ENCODE measurements at places on chromosomes 5 and 9.

- H3K27me3 ChIP-seq, result peaks cover 22% of the 10 kb centered on the region
- H3K36me3 ChIP-seq, result no peaks in the 10 kb centered on the region
- no peak overlapping the region for H3K4me3 ChIP-seq
Measured at GRCh38 chr5:170337045-170337733, 39.6 kb upstream of the LCP2 start.

GRCh38 chr5:135839566-135839965, 5.1 kb downstream of the SLC25A48 start:
- no peaks in the 10 kb centered on the region for H3K4me1 ChIP-seq
- peaks cover 5% of the 10 kb centered on the region for H3K36me3 ChIP-seq
- no peak for DNase-seq
- peaks cover 70% of the 10 kb centered on the region for H3K27me3 ChIP-seq

DNA sequence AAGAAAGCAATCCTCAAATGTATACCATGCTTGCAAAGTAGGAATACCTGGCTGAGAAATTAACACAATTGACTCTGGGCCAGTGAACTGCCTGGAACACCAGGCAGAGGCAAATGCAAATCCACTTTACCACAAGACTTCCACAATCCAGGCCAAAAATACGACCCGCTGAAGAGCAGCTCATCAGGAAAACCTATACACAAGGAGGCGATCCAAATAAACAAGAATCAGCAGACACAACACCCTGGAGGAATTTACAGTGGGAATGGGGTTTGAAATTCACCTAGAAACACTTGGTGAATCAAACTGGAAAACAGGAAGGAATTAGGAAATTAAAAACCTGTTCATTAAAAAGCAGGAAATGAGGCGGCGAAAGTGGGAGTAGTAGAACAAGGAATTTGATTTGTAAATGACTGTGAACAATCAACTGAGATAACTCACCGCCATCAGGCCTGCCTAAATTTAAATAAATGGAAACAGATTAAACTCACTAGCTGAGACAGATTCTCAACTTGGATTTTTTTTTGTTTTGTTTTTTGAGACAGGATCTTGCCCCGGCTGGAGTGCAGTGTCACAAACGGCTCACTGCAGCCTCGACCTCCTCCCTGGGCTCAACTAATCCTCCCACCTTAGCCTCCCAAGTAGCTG, 15.9 kb downstream of the CMBL start:
- no peak overlapping the region for H3K27ac ChIP-seq
- H3K36me3 ChIP-seq, result peaks cover 29% of the 10 kb centered on the region
- H3K4me1 ChIP-seq, result no peaks in the 10 kb centered on the region
- no peaks in the 10 kb centered on the region for H3K27me3 ChIP-seq

- DNase-seq, result peak; percentile 77
- peaks cover 3% of the 10 kb centered on the region for H3K4me1 ChIP-seq
- no peaks in the 10 kb centered on the region for H3K36me3 ChIP-seq
- peaks cover 13% of the 10 kb centered on the region for H3K27me3 ChIP-seq
- H3K4me3 ChIP-seq, result peak overlapping the region; percentile 77
Measured at GRCh38 chr5:101678481-101679193, 617.4 kb downstream of the SLCO4C1 start.

GRCh38 chr9:129887334-129888292, 52.4 kb downstream of the USP20 start:
- peaks cover 10% of the 10 kb centered on the region for H3K36me3 ChIP-seq
- no peak for DNase-seq
- H3K4me1 ChIP-seq, result peaks cover 54% of the 10 kb centered on the region
- H3K27me3 ChIP-seq, result no peaks in the 10 kb centered on the region
- peak overlapping the region; percentile 46 for H3K4me3 ChIP-seq

Data from type B pancreatic cell (in vitro differentiated cells).